Mesangial cell (primary cell): ENCODE measurements at places on chromosomes 3 and 15. TPM values are rescaled to one million over a fixed set of nuclear protein-coding genes. Genes with fewer than 3 reads are reported as not detected.

DZIP1L gene
- 13.0 and 16.9 TPM in 2 replicates for total RNA-seq

GPR87 gene
- total RNA-seq: 0.49 and 0.51 TPM in 2 replicates

IL17RE gene
- total RNA-seq: 1.1 and 4.6 TPM in 2 replicates

TEX55 gene
- not detected in 2 replicates for total RNA-seq

FAM219B gene
- 32.1 and 39.7 TPM in 2 replicates for total RNA-seq

ACKR2 gene
- total RNA-seq: 0.89 TPM in 1 of 2 replicates, not detected in the other

SI gene
- total RNA-seq: not detected in 2 replicates

SLC38A3 gene
- total RNA-seq: 0.51 TPM in 1 of 2 replicates, not detected in the other

SLC12A8 gene
- 11.6 and 25.9 TPM in 2 replicates for total RNA-seq

FGF12 gene
- 0.38 and 0.98 TPM in 2 replicates for total RNA-seq

IQGAP1 gene
- 134 and 146 TPM in 2 replicates for total RNA-seq
